GF-D8 (cell line): ENCODE measurements at places on chromosomes 2 and 18.

DNA sequence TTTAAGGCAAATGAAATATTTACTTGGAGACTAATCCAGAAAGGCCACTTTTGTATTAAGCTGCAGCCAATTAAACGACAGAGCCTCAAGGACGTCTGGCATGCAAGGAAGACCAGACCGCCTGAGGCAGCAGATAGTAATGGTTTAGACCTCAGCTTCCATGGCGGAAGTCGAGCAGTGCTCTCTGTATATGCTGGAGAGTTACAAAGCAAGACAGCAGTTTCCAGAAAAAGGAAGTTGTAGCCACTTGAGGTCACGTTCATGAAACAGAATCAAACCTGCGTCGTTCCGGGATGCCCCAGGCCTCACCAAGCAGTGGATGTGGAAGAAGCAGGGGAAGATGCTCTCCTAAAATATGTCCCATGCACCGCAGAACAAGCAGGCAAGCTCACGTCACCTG lies 142.0 kb downstream of the PTGR3 start:
- no peak for DNase-seq

DNA sequence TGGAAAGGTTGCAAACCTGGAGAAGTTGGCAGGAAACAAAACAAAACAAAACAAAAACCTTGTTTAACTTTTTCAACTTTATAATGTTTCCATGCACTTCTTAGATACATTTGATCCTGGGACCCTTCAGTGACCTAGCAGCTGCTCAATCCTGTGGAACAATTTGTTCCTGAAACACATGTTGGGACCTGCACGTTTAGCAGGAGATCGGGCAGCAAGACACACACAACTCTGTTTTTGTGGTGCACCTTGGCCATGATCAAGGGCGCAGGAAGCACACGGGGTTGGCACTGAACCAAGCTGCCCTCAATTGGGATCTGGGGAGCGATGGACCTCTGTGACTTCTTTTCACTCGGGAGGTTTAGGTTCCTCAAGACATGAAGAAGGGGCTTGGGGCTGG lies 268.7 kb downstream of the LOXHD1 start:
- DNase-seq, result no peak

- DNase-seq, result no peak
These were observed 35.2 kb downstream of the PRELID3A start for GRCh38 chr18:12442946-12443345.

- DNase-seq, result no peak
These were observed 527.7 kb downstream of the TNS1 start for GRCh38 chr2:217475101-217475500.

GRCh38 chr2:105038383-105039061 lies 653 bp downstream of the MRPS9 start:
- DNase-seq, result no peak

DNA sequence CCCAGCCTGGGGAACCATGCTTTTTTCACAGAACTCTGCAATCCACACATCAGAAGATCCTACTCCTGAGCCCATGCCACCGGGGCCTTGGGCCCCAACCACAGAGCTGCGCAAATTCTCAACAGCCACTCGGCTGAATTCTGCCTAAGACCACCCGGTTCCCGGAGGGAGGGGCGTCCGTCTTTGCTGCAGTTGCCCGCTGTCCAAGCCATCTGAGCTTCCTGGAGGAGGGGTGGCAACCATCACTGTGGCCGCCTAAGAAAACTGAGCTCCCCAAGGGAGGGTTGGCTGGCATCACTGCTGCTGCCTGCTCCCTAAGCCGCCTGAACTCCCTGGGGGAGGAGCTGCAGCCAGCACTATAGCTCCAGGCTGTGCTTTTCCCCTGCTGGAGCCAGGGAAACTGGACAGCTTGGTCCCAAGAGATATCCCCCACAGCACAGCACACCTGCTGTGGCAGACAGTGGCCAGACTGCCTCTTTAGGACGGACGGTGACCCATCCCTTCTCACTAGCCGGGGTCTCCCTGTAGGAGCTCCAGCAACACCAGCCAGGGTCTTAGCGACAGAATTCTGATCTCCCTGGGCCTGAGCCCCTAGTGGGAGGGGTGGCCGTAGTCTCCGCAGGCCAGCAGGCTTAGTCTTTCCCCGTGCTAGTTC lies 1411.6 kb upstream of the CDH2 start:
- DNase-seq, result no peak

- no peak for DNase-seq
These were observed 12.1 kb downstream of the TFPI start for GRCh38 chr2:187542123-187542522.

- DNase-seq, result no peak
These were observed 73.6 kb downstream of the CD226 start for GRCh38 chr18:69874058-69874457.

DNA sequence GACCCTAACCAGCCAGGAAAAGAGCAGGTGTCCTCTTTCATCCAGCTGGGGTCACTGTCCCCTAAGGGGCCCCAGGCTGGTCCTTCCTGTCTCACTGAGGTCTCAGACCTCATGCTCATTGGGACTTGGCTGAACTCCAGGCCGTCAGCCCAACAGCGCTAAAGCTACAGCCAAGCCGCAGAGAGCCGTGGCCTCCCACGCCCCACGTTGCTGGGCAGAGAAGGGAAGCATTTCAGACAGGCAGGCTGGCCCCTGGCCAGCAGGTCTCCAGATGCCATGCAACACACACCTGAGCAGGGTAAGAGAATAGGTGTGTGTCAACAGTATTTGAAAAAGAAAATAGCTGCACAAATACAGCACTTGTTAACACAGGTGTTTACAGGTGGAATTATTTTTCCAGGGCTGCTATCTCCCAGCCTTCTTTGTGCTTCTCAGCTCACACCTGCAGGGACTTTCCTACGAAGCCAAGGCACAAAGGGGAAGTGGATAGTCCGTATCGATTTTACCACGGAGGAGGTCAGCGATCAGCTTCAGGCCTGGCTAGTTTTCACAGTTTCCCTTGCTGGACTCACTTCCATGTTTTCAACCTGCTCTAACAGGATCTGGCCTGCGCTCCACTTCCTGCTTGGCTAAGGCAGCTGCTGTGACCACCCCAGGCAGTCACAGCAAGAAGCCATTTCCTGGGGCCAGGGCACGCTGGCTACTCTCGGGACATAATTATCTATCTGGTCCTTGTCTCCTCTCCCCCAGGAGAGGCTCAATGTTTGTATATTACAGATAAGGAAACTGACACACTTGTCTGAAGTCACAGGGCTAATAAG lies 156.1 kb upstream of the ID2 start:
- DNase-seq, result peak; percentile 88

DNA sequence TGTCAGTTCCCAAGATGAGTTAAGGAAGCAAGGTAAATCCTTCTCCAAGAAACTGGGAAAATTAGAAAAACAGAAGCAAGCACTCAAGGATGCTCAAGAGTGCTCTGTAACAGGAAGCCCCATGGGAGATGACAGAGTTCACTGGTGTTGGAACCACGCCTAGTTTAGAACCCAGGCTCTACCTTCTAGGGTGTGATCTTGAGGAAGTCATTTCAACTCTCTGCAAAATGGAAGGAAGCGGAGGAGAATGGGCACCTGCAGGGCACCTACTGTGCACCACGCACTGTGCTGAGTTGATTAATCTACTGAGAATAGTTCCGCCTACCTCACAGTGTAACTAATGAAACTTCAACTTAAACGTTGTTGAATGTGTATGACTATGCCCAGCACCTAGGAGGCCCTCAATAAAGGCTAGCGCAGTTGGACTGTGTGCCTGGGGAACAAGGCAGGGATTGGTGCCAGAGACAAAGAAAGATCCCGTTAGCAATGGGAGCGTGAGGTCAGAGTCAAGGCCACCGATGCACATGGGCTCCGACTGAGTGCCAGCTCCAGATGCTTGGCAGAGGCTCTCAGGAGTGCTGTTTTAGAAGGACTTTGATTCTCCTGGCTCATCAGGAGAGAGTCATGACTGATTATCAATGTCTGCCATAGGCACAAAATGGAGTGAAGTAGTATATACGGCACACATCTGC lies 93.7 kb downstream of the MAPK4 start:
- no peak for DNase-seq

DNA sequence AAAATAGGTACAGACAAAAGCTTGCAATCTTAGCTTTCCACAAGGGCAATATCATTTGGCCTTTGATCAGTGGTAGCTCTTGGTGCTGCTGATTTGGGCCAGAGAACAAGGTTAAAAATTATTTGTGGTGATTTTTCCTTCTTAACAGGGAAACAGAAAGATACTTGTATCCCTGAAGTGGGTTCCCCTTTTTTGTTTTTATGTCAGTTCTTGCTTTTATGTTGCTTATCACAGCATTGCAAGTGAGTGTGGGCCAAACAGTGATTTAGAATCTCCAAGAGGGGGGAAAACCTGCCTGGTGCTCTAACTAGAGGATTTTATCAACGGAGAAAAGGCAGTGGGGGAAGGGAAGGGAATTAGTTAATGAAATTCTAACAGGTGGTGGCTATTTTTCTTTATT lies 197.6 kb upstream of the SP5 start:
- no peak for DNase-seq

DNA sequence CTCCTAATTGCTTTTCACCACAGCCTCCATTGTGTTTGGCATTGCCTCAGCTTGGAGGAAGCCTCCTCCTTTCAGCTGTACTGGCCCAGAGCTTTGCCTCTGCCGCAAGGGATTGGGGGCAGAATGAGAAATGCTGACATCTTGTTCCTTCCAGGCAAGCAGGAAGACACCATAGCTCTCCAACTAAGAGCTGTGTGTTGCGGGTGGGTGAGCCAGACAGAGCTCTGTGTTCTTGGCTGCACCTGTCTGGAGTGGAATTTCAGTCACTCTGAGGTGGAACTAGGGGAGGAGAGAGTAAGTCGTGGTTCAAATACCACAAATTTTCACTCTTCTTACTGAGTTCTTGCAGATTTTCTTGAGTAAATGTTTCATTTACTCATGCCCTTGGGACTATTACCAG lies 36.6 kb upstream of the KCNF1 start:
- no peak for DNase-seq

DNA sequence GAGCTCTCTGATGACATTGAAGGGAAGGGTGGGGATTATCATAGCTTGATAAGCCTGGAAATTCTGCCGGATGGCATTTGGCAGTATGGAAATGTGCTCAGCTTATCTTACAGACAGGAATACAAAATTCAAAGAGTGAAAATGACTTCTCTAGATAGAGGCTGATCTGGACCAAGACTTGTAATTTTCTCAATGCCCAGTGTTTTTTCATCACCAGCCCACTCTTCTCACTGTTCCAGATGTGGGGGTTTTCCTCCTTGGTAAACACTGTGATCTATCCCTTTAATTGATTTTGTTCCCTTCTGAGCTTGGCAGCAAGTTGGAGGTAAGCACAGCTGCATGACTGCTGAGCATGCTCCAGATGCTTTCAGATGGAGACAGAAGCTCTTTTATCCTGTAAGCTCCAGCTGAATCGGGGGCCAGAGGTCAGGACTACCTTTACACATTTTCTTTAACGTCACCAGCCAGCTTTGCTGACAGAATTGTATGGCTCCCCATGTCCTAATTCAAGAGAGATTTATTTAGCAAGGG lies 287.4 kb upstream of the TCF4 start:
- no peak for DNase-seq

GRCh38 chr18:70127359-70127758 lies 78.1 kb downstream of the RTTN start:
- no peak for DNase-seq

GRCh38 chr2:182019731-182020130 lies 34.1 kb downstream of the PPP1R1C start:
- no peak for DNase-seq

- no peak for DNase-seq
These were observed 691.8 kb upstream of the CHAC2 start for GRCh38 chr2:53075760-53076159.

DNA sequence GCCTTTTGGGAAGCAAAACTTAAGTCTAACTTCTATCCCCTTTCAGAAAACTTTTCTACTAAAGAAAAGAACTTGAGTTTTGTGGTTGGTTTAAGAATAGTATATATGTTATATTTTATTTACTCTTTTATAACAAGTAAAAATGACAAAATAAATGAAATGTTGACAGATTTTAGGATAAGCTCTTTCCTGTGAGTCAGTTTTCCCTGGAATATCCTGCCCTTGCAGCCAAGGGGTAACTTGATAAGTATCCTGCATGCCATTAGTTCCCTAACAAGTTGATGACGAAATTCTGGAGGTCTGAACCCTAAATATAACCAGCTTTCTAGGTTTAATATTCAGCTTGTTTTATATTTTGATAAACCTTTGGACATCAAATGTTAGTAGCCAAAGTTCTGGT lies 7.3 kb upstream of the HTR2B start:
- no peak for DNase-seq

DNA sequence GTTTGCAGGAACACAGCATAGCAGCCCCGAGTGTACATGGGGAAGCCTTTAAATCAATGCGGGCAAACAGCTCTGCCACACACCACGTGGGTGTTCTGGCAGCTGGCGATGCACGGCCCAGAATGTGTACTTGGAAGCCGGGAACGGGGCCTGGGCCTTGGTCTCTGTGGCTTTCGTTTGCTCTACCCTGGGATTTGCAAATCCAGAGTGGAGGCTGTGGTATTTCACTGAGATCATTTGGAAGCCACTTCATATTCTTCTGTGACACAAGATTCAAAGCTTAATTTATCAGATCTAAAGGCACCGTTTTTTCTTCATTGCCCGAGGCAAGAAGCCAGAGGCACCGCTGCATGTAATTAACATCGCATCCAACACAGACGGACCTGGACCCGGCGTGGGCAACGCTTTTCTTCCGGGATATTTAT lies 246.3 kb upstream of the MYT1L start:
- no peak for DNase-seq

DNA sequence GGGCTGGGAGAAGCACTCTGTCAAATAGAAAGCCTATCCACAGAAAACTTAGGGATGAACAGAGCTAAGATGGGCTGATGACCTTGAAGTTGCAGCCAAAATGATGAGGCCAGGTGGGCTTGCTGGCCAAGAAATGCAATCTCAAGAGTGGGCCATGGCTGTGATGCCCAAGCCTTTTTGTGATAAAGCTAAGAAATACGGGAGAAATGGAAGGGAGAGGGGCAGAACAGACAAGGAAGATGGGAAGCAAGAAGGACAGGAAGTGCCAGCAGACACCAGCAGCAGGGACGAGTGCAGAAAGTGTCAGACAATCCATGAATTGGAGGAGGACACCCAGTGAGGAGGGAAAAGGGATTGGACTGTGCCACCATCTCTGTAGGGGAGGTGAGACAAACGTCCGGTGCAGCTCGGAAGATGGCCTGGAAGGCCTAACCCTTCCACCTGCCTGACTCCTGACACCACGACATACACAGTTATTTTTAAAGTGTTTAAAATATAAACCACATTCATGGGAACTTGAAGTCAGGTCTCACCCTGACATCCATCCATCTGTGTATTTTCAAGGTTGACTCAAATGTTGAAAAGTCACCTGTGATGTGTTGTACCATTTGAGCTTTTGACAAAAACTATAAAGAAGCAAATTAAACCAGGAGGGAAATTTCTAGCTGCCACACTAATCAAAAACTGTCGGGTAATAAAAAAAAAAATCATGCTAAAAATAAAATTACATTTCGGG lies 105.5 kb downstream of the BCL2 start:
- DNase-seq, result no peak

- DNase-seq, result no peak
These were observed 104.7 kb downstream of the VSNL1 start for GRCh38 chr2:17644997-17645720.

- peak; percentile 6 for DNase-seq
These were observed 280.7 kb upstream of the ZC3H15 start for GRCh38 chr2:186205254-186205911.
